ENCODE measurements at places on chromosomes 1 and 21.
A peak's percentile ranks its signal among the peaks of the same experiment; 100 is the strongest.

- no peak for DNase-seq
Measured at GRCh38 chr1:94768036-94768435, 52.1 kb upstream of the SLC44A3 start.

GRCh38 chr1:81710857-81711256, 89.9 kb upstream of the ADGRL2 start:
- DNase-seq: no peak

DNA sequence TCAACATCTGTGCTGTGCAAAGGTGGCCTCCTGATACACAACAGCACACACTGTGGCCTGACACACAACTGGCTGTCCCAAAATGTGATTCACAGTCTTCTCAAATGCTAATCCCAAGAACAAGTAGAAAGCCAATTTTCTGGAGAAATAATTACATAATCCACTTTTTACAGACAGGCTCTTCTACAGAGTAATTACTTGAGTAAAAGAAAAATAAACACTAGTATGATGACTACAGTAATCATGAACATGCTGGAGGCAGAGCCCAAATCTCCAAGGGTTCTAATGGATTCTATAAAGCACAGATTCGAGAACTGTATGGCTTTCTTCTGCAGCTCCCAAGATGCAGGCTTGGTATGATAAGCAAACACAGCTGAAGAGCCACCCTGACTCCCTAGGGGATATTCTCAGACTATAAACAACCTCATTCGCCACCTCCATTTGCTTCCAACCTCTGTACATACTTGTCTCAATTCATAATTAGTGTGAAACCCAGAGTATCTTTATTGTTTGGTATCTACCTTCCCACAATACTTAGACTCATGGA, 81.9 kb downstream of the SIPA1L2 start:
- peak; percentile 30 for DNase-seq

DNA sequence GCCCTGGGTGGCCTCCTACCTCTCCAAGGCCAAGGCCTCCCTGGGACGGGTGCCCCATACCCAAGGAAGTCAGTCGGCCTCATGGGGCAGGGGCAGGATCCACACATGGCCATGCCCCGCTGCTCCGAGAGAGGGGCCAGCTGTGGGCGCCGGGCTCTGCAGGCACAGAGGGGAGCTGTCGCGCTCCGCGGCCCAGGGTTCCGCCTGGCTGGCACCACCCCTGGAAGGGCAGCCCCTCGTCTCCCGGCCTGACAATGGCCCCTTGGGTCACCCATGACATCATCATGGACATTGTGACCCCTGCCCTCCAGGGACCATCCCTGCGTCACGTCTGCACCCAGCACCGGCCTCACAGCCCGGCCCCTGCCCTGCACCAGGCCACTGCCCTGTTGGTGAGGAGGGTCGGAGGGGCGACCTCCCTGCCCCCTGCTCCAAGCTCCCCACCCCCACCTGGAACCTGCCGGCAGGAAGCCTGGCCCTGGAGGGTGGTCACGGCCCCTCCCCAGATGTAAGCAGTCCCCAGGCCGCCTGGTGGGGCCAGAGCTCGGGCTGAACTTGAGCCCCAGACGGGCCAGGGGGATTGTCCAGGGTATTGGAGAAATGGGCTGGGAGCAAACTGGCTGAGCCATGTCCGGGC, 5.8 kb downstream of the TTLL10 start:
- no peak for DNase-seq

DNA sequence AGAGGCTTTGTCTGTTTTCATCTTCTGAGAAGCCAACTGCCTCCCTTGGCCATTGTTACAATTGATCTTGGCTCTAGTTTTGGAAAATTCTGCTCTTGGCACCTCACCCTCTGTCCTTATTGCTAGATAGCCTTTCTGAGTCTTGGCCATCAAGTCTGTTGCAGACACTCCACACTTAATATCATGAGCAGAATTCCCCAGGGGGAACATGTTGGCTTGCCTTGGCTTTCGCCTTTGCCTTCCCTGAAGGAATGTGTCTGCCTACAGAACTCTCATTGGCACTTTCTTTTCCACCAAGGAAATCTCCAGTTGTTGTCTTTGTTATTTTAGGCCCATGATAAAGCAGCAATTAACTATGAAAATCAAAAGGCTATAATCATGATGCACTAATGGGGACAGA, 42.7 kb upstream of the LDLRAP1 start:
- DNase-seq: no peak

DNA sequence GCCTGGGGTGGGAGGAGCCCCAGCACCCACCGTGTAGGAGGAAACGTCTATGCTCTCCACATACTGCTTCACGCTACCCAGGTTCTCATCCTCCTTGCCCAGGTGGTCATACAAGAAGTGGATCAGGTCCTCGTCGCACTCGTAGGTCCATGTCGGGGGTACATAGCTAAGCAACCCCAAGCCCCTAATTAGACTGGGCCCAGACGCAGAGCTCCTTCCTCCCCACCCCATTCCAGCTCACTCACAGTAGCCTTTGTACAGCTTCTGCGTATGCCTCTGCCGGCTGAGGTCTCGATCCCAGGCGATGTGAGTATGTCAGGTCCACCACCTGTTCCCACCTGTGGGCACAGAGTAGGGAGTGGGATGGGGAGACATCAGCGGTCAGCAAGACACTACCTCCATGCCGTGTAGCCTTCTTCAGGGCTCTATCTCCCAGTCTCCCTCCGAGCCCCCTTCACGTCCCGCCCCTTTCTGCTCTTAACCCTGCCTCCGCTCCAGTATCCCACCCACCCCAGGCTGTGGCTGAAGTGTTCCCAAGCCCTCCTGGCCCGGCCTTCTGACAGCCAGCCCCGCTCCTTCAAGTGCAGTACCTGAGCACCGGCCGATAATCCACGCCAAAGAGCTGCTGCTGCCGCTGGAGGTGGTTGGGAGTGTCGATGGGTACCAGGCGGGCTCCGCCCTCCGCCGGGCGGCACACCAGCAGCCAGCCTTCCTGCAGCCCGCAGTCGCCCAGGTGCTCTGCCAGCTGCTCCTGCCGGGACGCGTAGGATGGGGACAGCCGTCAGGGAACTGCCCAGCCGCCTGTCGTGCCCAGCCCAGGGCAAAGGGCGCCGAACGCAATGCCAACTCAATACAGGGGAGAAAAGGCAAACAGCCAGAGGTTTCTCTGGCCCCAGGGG, 919 bp downstream of the HECTD3 start:
- no peak for DNase-seq

GRCh38 chr1:11328444-11328843, 55.4 kb downstream of the UBIAD1 start:
- no peak for DNase-seq

GRCh38 chr1:225883616-225884265, 1.6 kb upstream of the TMEM63A start:
- DNase-seq: no peak

- no peak for DNase-seq
Measured at GRCh38 chr1:48761986-48762385, 14.7 kb downstream of the BEND5 start.

GRCh38 chr1:30686236-30686935, 37.0 kb downstream of the MATN1 start:
- no peak for DNase-seq
